ENCODE measurements at places on chromosomes 16 and 17. TPM values are rescaled to one million over a fixed set of nuclear protein-coding genes. Genes with fewer than 3 reads are reported as not detected.

- DNase-seq, result no peak
These were observed 186.9 kb upstream of the ELAC2 start for GRCh38 chr17:13204607-13205237.

GRCh38 chr17:77935121-77935571 lies 23.4 kb upstream of the TNRC6C start:
- no peak for DNase-seq

- DNase-seq, result no peak
These were observed 39.4 kb downstream of the EFCAB13 start for GRCh38 chr17:47363171-47363570.

DNA sequence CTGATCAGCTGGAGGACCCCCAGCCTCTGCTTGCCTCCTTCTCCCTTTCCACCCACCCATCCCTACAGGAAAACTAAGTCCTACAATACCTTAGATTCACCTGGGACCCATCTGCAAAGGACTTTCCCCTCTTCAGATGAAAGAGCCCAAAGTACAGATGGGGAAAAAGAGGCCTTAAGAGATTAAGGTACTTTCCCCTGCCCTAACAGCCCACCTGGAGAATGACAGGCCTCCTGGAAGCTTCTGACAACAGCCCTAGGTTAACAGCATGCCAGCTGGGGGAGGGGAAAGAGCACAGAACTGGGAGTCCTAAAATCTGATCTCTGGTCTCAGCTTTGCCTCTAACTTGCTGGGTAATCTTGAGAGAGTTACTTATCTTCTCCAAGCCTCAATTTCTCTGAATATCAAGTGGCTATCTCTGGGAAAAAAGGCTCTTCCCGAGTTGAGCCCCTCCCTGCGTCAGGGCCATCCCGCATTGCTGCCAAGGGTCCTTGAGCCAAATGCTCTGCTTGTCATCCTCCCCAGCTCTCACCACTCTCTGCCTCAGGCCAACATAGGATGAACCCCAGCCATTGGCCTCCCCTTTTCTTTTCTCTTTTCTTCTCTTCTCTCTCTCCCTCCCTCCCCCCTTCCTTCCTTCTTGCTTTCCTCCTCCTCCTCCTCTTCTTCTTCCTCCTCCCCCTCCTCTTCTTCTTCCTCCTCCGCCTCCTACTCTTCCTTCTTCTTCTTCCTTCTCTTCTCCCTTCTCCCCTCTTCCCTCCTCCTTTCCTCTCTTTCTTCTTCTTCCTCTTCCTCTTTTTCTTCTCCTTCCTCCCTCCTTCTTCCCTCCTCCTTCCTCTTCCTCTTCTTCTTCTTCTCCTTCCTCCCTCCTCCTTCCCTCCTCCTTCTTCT lies 22.5 kb upstream of the SP6 start:
- no peak for DNase-seq

Gene PDIA2
- polyA plus RNA-seq, result not detected

- peak; percentile 88 for DNase-seq
These were observed 2.5 kb downstream of the P2RX1 start for GRCh38 chr17:3913531-3914311.

Gene BAHCC1
- not detected for polyA plus RNA-seq

Gene ITPRIPL2
- not detected for polyA plus RNA-seq

Gene NPIPB4
- polyA plus RNA-seq, result 8.9 TPM

GRCh38 chr16:65668064-65668595 lies 546.3 kb upstream of the CDH11 start:
- DNase-seq, result no peak

Gene GRAPL
- 7.2 TPM for polyA plus RNA-seq

- no peak for DNase-seq
These were observed 100.6 kb upstream of the PLCG2 start for GRCh38 chr16:81678326-81679095.

Gene TBC1D26
- polyA plus RNA-seq, result not detected
